ENCODE measurements at places on chromosomes 12 and 14.

- DNase-seq: no peak
Measured at GRCh38 chr14:25298238-25298637, 248.3 kb upstream of the STXBP6 start.

DNA sequence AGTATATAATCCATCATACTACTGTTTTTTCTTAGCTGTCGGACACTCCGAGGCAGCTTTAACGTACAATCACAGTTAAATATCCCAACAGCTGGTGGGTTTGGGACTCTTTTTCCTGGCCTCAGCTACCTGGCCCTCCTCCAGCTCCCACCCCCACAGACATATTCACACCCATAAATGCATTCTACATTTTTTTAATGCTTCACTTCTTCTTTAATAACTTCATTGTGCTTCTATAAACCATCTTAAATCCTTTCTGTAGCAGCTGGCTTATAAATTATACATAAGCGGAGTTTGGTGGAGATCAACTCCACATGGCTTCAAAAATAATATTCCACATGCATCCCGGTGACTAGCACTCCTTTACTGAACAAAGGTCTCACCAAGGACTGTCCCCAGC lies 33.3 kb downstream of the TDG start:
- DNase-seq: no peak

DNA sequence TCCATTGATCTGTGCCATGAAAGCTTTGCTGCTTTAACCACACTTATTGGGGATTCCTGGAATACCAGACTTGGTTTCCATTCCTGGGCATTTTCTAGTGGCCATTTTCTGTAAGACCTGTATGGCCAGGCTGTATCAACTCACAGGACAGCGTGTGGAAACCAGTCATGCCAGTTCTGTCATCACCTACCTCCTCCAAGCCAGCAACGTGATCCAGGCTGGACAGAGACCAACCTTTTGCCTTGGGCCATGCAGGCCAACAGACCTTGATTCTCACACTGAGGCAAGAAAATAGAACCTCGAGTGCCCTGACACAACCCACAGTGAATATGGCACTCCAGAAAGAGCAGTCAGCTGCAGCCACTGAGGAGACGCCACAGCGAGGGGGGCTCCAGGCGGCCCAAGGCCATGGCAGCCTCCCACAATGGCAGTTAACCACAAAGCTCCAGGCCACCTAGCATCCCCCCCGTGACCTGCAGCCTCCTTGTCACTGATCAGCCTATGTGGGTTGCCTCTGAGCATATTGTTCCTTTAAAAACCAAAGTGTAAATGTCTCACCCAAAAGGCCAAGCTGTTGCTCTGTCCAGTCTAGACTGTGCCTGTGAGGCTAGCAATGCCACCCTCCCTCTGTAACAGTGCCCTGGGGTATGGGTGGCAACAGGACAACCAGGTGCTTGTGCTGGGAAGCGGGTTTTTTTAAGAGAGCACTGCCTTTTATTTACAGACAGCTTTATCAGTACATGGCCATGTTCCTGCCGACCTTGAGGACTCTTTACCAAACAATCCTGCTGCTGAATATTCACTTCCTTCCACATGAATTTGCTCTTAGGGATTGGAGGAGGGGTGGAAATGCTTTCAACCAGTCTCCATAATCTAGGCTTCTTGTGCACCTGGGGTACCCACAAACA lies 168.7 kb upstream of the HIF1A start:
- DNase-seq: no peak

- DNase-seq: no peak
Measured at GRCh38 chr12:59087077-59087673, 166.9 kb upstream of the LRIG3 start.

GRCh38 chr12:50557421-50557820 lies 52.6 kb downstream of the DIP2B start:
- DNase-seq: no peak

- DNase-seq: no peak
Measured at GRCh38 chr14:101774006-101774795, 12.7 kb downstream of the PPP2R5C start.

DNA sequence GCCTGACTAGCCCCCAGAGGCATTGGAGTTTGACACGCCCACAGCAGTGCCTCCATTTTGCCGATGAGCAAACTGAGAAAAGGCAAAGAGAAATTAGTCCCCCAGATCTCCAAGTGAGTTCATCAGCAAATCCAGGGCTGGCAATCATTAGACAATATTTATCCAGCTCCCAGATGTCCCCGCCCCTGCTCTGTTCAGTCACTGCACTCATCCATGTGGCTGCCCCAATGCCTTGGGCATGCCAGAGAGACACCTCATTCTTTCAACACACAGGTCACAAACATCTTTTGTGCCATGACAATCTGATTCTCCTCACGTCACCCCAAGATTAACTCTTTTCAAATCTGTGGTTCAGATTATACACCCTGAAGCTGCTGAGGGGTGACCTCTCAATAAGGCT lies 43.5 kb downstream of the DPF3 start:
- DNase-seq: no peak

DNA sequence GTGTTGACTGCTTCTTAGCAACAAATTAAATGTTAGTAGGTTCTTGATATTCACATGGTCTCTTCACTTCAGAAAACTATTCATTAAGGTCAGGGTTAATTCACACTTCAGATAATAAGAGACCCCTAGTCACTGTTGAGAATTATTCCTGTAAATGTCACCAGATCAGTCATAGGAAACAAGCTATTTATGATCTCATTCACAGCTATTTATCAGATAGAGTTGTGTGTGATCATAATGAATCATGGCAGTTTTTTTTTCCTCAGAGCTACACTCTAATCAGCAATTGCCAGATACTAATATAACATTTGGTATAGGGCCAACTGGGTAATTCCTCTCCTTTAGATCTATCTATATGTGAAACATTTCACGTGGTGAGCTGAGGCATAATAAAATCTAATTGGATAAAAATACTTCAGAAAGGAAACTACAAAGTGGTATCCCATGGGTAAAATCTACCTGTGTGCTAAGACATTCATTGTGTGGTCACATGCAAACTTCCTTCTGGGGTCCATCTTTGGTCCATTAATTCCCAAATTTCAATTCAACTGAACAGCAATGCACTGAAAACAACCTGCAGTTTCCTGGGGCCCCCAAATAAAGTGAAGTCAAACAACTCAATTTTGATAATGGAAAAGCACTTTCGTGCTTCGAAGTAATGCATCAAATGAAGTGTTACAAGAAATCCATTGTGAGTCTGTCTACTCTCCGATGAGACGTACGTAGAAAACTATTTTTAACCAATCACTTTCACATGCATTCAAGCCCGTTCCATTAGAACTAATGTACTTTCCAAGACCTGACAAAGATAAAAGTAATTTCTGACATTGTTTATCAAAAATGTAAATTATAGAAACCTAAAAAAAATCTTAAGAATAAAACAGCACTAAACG lies 197.0 kb downstream of the ACSS3 start:
- DNase-seq: no peak

GRCh38 chr14:88037325-88037724 lies 32.4 kb downstream of the GPR65 start:
- DNase-seq: no peak

GRCh38 chr12:89706551-89706950 lies 2.1 kb downstream of the ATP2B1 start:
- DNase-seq: no peak

GRCh38 chr14:88683119-88683518 lies 109.6 kb downstream of the EML5 start:
- no peak for DNase-seq

- no peak for DNase-seq
Measured at GRCh38 chr14:62768753-62769152, 276.5 kb downstream of the KCNH5 start.

DNA sequence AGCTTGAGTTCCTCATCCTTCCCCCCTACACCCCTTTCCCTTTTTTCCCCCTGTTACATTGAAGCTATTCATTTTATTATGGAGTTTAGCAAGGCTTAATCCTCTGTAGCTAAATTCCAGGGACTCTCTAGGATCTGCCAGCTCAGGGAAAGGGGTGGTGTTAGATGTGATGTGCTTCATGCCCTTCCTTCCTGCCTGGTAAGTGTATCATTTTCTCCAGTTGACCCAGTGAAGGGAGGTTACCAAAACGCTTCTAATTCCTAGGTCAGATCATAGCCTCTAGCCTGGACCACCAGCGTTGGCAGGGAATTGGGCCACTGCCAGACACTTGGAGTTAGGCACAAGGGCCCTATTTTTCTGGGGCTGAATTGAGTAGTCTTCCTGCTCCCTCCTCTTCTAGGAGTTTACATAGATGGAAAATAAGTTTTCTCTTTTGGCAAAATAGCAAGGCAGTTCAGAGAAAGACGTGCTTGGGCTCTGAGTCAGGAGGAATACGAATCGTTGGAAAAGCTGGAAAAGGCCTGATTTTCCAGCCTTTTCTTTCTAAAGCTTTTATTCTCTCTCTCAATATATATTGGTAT lies 88.3 kb downstream of the NPAS3 start:
- no peak for DNase-seq

- no peak for DNase-seq
Measured at GRCh38 chr12:52149182-52149641, 42.6 kb downstream of the KRT80 start.

DNA sequence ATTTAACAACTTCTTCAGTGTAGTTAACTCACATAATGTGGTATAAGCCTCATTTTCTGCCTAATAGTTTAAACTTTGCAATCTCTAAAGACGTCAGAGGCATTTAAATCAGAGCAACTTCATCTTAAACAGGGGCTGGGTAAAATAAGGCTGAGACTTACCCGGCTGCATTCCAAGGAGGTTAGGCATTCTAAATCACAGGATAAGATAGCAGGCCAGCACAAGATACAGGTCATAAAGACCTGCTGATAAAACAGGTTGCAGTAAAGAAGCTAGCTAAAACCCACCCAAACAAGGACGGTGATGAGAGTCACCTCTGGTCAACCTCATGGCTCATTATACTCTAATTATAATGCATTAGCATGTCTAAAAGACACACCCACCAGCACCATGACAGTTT lies 115.6 kb upstream of the PKP2 start:
- no peak for DNase-seq

DNA sequence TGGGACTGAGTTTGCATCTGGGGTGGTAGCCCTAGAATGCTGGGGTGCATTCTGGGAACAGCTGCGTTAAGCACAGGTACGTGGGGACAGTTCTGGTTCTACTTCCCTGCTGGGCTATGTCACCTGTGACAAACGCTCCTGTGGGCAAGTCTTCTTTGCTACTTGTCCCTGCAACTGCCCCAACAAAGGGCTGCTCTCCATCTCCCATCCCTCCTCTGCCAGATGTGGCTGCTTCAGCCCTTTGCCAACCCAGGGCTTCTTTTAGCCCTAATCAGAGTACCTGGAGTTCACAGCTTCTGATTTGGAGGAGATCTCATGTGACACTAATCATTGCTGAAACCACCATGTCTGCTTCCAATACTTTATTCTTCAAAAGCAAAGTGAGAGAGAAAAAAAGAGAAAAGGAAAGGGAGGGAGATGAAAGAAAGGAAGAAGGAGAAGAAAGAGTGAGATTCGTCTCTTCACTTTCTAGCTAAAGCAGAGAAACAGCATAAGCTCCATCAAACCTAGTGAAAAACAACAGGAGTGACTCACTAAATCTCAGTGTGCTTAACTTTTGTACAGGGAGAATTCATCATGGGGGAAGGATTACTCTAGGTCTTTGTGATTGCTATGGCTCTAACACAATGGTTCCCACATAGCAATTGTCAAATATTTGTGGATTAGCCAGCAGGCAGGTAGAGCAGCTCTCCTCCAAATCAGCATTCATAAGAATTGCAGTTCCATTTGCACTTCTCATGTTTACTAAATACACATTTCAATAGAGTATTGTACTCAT lies 174.8 kb downstream of the LRIG3 start:
- no peak for DNase-seq

DNA sequence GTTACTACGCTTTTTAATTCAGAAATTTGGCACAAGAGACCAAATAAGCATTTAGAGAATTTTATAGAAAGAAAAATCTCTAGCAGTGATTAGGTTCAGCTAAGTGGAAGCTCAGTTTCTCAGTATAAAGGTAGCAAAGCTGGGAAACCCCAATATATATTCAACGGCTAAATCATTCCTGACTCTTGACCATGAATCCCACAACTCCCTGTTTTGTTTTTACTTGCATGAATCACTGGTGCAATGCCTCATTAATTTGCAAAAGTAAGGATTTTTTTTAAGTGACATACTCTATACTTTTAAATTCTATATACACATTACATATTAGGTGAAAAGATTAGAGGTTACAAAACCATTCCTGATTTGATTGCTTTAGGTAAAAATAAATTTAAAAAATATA lies 74.3 kb upstream of the PLEKHG7 start:
- DNase-seq: no peak

All from stimulated activated CD8-positive, alpha-beta memory T cell treated with anti-CD3 and anti-CD28 coated beads, Interleukin-4, amount 100 ng/mL, for 48 hours (primary cell).